ENCODE measurements at places on chromosomes 3 and 15.

DNA sequence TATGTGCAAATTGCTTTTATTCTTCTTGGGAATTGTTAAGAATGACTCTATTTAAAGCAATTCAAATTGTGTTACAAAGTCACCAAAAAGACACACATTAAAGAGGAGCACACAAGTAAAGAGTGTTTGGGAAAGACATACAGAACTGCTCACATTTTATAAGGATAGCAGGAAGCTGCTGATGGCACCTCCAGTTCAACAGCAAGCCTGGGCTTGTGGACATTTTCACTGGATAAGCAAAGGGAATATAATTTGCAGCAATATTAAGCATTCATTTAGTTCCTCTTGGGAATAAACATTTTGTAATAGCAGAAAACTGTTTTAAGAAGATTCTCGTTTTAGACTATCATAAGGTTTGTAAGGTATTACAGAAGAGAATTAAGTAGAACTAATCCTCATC lies 1271.9 kb downstream of the ZPLD1 start:
- no peak for DNase-seq

DNA sequence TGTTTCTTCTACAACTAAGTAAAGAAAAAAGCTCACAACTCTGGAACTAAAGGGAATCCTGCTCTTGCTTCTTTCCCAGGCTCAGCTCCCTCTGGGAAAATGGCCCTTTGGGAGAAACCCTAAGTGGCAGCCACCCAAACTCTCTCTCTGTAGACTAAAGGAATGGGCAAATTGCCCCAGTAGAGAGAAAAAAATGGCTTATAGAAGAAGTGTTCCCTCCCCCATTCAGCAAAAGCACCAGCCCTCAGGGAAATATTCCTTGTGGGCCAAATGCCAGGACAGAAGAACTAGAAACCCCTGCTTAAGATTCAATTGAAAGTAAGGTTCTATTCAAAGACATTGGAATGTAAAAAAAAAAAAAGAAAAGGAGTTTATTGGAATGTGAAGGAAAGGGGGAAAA lies 603.7 kb upstream of the ALCAM start:
- no peak for DNase-seq

- no peak for DNase-seq
Observed at GRCh38 chr3:37836589-37836988, 25.1 kb upstream of the CTDSPL start.

- DNase-seq: no peak
Observed at GRCh38 chr3:661356-661755, 431.5 kb upstream of the CNTN6 start.

- no peak for DNase-seq
Observed at GRCh38 chr15:91975241-91975978, 121.9 kb downstream of the SLCO3A1 start.

- DNase-seq: no peak
Observed at GRCh38 chr3:78858174-78858573, 909.6 kb downstream of the ROBO1 start.

All from stimulated activated CD4-positive, alpha-beta T cell treated with anti-CD3 and anti-CD28 coated beads, Interleukin-1b, Interleukin-23, amount 100 ng/mL, for 1 hour (primary cell).